Renal pelvis (tissue), 12 donors: ENCODE measurements at places on chromosomes 6 and 20.
A peak's percentile ranks its signal among the peaks of the same experiment; 100 is the strongest.

- no peak for DNase-seq
These were observed 17.4 kb upstream of the FOXO3 start for GRCh38 chr6:108543175-108543940.

DNA sequence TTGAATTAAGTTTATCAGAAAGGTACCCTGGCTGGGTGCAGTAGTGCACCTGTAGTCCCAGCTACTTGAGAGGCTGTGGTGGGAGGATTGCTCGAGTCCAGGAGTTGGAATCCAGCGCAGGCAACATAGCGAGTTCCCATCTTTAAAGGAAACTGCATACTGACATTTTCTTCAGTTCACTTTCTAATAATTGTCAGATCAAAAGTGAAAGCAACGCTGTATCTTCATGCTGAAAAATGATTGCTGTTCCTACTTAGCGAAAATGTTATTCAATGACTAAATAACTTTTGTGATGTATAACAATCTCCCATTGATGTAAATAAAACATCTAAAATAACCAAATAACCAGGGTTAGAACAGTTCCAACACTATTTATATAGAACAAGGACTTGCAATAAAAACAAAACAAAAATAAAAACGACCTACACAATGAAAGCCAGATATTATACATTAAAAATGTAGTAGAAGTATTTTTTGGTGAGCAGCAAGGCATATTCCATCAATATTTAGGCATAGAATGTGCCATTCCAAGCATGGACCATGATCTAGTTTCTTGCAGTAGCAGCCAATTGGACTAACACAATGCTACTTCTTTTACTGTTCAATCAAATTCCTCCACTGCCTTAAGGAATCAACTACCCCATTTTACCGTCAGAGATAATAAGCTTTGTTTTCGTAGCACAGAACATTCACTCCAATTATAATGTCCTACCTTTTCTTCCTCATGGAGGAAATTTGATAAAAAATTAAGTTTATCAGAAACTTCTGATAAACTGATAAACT lies 1.5 kb downstream of the LATS1 start:
- no peak for DNase-seq

DNA sequence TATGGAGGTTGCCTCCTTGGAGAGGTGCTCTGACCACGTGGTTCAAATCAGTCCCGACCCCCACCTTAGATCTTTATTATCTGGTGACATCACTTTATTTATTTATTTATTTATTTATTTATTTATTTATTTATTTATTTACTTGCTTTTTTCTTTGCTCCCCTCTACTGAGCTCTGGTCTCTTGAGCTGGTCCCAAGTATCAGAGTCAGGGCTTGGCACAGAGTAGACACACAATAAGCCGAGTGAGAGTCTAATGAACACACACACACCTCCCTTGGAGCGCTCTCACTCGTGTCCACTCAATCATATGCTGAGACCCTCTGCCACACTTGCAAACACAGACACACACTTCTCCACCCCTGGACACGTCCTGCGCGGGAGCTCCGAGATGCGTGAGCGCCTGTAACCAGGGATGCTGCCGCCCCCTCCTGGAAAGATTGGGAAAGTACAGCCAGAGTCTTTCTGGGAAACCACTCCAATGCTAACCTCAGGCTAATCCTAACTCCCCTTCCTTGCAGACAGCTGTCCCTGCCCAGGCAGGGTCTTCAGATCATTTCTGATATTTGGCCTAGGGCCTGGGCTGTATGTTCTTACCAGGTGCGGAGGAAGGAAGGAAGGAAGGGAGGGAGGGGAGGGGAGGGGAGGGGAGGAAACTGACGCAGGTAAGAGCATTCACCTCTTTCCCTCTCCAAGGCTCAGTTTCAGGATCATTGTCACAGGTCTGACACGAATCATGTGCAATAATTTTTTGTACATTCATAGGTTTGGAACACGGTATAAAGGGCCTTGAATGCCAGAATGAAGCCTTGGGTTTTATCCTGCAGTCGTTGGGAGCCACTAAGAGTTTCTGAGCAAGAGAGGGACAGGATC lies 70.9 kb downstream of the STK35 start:
- peak; percentile 48 for DNase-seq

- DNase-seq, result no peak
These were observed 21.7 kb downstream of the MYB start for GRCh38 chr6:135202836-135203235.

DNA sequence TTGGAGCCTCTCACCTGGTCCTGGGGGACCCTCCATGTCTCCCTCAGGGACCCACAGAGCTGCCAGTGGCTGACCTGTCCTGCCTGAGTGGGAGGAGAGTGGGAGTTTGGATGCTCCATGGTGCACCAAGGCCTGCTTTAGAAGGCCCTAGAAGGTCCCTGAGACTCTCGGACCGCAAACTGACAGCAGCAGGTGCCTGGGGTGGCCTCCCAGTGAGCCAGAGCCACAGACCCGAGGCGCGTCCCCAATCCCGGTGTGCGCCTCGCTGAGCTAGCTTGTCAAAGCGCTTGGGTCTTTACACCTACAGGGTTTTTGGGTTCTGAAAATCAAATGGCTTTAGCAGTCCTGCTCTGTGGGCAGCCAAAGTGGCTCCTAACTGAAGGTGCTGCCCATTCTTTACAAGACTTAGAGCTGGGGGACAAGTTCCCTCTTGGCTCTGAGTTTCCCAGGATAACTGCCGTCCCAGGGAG lies 4.9 kb downstream of the MYT1 start:
- no peak for DNase-seq

DNA sequence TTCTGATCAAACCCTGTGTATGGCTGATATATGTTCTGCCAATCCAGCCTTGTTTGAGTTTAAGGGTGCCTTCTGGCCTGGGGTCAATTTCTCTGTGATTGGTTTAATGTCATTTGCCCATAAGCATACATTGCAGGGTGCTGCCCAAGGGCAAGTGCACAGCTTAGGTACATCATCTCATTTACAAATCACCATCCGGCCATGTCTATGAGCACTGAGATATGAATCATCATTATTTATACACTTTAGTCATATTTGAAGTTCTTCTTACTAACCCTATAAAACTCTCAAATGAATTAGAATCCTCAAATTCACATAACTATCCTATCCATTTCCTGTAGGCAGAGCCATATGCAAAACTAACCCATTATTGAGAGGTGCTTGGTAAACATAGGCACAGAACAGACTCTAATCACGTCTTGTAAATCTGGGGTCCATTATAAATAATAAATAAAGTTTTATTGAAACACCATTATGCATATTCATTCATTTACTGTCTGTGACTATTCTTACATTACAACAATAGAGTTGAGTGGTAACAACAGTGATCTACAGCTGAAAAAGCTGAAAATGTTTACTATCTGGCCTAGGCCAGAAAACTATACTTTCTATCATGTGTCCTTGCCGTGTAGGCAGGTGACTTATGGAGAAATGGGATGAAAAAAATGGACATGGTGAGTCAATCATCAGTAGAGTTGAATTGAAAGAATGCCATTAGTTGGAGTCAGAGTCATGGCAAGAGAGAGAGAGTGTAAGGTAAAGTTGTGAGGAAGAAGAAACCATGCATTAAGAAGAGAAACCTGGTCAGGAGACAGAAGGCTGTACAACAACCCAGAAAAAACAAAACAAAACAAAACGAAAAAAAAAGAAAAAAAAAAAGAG lies 25.0 kb downstream of the KCNQ5 start:
- no peak for DNase-seq

GRCh38 chr6:33787346-33787953 lies 1.5 kb downstream of the LEMD2 start:
- no peak for DNase-seq

DNA sequence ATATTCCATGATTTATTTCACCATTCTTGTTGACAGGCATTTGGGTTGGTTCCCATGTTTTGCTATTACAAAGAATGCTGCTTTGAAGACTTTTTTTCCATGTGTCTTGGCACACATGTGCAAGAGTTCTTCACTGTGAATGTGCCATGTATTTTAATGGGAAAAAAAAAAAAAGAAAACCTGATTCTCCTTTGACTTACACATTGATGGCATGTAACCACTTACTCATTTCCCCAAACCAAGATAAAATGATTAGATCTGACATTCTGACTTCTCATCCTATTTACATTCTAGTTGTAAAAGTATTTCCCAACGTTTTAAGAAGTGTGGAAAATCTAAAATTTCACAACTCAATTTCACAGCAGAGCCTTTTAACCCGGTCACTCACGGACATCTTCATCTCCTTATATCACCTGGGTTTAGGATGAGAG lies 4.4 kb downstream of the CAP2 start:
- no peak for DNase-seq

- DNase-seq, result no peak
These were observed 81.9 kb upstream of the E2F3 start for GRCh38 chr6:20319520-20320357.

DNA sequence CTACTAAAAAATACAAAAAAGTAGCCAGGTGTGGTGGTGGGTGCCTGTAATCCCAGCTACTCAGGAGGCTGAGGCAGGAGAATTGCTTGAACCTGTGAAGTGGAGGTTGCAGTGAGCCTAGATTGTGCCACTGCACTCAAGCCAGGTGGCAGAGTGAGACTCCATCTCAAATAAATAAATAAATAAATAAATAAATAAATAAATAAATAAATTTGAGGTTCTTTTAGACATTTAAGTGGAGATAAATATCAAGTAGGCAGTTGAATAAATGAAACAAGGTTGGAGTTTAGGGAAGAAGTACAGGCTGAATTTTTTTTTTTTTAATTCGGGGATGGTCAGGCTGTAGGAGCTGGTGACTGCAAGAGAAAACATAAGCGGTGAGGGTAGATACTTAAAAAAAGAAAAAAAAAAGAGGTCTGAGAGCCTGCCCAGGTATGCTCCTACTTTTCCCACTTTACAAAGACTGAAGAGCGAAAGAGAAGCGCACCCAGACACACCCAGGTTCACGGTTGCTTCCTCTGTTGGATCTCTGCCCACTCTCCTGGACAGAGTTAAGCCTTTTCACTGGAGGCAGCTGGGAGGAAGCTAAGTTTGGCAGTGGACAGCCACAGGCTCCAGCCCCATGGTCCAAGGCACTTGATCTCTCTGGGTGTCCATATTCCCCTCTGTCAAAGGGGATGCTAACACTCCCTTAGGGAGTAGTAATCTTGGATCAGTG lies 100.9 kb upstream of the PRDM1 start:
- no peak for DNase-seq

DNA sequence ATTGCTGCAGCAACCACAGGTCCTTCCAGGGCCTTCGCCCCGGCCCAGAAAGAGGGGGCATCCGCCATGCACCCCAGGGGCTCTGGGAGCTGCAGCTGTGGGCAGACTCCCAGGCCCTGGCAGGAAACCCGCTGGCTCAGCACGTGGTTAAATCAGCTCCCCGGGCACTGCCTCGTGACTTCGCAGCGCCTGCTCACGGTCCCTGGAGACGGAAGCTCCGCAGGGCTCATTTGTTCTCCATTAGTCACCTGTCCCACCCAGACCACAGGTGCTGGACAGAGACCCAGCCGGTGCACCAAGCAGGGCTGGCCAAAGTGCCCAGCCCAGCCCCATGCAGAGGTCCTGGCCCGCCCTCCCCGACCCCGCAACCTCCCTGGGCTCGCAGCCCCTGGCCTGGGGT lies 14.7 kb downstream of the KCNQ2 start:
- DNase-seq, result no peak

GRCh38 chr20:47258745-47259695 lies 97.5 kb downstream of the ZMYND8 start:
- DNase-seq, result no peak

DNA sequence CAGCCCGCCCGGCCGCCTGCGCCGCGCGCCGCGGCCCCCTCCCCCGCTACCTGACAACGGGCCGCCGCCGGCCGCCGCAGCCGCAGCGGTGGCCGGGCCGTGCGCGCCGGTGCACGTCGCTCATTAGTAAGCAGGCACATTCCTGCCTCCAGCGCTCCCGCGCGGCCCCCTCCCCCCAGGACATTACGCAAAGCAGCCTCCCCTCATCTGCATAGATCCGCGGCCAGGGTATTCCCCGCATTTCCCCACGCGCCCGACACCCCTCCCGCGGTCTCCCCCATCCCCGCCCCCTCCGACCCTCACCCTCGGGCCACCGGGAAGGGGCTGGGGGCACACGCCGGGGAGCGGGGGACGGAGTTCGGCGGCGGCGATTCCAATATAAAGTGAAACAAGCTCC lies at the start of gene HIVEP2:
TSS of gene HIVEP2 (minus strand) at position 128 of the 397 bp plus-strand sequence. CDS start 170,438 bp downstream, outside the sequence.
- DNase-seq, result peak; percentile 85

- peak; percentile 61 for DNase-seq
These were observed 150.4 kb upstream of the BMP5 start for GRCh38 chr6:56025795-56026194.

GRCh38 chr6:168217216-168217879 lies 102.2 kb downstream of the DACT2 start:
- no peak for DNase-seq

GRCh38 chr20:24956001-24956841 lies 7.2 kb downstream of the CST7 start:
- no peak for DNase-seq

DNA sequence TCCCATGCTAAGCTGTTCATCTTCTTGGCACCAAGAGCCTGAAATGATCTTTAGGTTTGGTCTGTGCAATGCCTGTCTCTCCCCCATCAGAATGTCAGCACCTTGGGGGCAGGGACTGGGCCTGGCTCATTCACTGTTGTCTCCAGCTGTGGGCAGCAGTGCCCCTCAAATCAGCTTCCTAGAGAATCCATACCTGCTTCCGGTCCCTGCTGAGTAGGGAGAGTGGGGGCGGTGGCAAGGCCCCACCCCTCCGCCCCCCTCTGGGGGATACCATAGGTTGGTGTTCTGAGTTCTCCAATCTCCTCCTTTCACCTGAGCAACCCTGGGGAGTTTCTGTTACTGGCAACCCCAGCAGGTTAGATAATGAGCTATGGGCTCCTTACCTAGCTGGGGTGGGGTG lies 19.2 kb upstream of the SPDEF start:
- no peak for DNase-seq

DNA sequence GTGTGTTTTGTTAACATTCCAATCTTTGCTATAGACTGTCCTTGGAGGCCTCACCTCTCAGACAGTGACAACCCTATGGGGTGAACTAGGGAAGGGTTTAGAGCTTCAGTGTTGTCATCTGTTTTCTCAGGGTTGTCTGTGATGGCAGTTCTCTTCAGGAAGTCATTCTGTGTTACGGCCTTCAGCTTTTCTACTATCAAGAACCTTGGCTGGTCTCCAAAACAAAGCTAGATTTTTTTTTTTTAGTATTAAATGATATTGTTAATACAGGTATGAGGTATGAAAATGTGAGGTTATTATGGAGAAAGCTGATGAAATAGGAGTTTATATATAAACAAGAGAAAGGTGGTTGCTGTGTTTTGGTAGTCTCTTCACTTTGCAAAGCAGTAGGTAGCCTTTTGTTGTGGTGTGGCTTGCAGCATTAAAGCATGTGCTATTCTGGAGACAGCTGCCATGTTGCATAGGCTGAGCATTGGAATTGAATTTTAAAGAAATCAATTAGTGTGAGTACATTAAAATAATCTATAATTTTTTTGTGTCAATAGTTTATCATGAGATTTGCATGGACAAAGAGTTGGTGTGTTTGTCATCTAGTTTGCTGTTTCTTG lies 162.6 kb downstream of the CARMIL1 start:
- DNase-seq, result no peak

- peak; percentile 70 for DNase-seq
These were observed 167.8 kb downstream of the JARID2 start for GRCh38 chr6:15413466-15414234.

- no peak for DNase-seq
These were observed 55.9 kb downstream of the MAP3K5 start for GRCh38 chr6:136736281-136736960.

- DNase-seq, result no peak
These were observed 42.2 kb downstream of the RIOK1 start for GRCh38 chr6:7431674-7432390.
